ENCODE measurements at places on chromosomes 3 and 15. TPM values are rescaled to one million over a fixed set of nuclear protein-coding genes. Genes with fewer than 3 reads are reported as not detected.
A peak's percentile ranks its signal among the peaks of the same experiment; 100 is the strongest.

The TBC1D21 gene
- not detected for polyA plus RNA-seq

DNA sequence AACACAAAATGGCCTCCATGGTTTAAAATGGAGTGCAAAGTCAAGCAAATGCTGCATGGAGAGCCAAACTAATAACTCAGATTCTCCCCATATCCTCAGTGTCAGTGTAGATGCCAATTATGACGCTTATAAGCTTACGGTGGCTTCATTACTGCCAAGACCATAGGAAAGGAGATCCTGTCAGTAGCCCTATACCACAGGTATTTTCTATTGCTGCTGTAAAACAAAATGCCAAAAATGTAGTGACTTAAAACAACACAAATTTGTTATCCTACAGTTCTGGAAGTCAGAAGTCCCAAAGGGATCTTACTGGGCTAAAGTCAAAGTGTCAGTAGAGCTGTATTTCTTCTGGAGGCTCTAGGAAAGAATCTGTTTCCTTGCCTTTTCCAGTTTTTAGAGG, 149.8 kb upstream of the GBE1 start:
- peak; percentile 86 for DNase-seq

The CACNA2D2 gene
- 8.7 TPM for polyA plus RNA-seq

GRCh38 chr3:193378706-193379105, at the start of gene ATP13A5:
Gene ATP13A5, minus strand, starts transcription at chr3:193378753. Its CDS starts 28 bp downstream, at chr3:193378725.
- no peak for DNase-seq

The PDCD7 gene
- polyA plus RNA-seq, result 25.4 TPM

- no peak for DNase-seq
Measured at GRCh38 chr3:171255236-171255806, 204.9 kb downstream of the TNIK start.

The ALDH1L1 gene
- polyA plus RNA-seq, result 1.6 TPM

The GLCE gene
- polyA plus RNA-seq, result 46.5 TPM

DNA sequence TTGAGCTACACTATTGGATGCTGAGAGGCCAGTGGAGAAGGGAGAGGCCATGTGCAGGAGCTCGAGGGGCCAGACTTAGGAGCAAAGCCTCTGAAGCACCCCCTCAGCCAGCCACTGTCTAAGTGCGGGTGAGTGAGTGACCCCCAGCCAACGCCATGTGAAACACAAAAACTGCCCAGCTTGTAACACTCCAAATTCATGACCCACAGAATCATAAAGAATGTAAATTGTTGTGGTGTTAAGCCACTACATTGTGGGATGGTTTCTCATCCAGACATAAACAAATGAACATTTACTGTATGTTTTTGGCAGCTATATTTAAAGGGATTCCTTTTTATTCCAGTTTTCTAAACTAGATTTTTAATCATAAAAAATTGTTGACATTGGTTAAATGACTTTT, 27.2 kb upstream of the TMEM158 start:
- DNase-seq, result no peak

The FMN1 gene
- 0.50 TPM for polyA plus RNA-seq

- no peak for DNase-seq
Measured at GRCh38 chr15:74422652-74423430, 10.9 kb downstream of the SEMA7A start.

The CCDC39 gene
- polyA plus RNA-seq, result 0.59 TPM

The CLDN1 gene
- 2.6 TPM for polyA plus RNA-seq

The SRGAP3 gene
- polyA plus RNA-seq, result 21.7 TPM

DNA sequence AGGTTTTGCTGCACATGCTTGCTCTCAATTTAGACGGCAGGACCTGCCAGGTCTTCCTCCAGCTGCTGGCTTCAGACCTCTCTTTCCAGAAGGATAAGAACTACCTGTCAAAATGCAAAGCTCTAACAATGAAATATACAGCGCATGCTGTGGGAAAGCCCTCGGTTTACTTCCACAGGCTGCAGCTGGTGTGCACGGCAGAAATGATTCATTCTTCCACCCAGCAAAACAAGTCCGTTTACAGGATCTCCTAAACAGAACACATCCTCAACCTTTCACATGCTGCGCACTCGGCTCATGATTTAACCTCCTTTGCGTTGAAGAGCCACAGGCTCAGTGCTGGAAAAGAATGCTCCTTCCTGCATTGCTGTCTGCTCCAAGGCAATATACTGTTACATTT, 92.4 kb upstream of the WNT5A start:
- DNase-seq, result peak; percentile 69

The ZNF774 gene
- 1.5 TPM for polyA plus RNA-seq
